ENCODE measurements at places on chromosomes 13 and 19.
A peak's percentile ranks its signal among the peaks of the same experiment; 100 is the strongest.

DNA sequence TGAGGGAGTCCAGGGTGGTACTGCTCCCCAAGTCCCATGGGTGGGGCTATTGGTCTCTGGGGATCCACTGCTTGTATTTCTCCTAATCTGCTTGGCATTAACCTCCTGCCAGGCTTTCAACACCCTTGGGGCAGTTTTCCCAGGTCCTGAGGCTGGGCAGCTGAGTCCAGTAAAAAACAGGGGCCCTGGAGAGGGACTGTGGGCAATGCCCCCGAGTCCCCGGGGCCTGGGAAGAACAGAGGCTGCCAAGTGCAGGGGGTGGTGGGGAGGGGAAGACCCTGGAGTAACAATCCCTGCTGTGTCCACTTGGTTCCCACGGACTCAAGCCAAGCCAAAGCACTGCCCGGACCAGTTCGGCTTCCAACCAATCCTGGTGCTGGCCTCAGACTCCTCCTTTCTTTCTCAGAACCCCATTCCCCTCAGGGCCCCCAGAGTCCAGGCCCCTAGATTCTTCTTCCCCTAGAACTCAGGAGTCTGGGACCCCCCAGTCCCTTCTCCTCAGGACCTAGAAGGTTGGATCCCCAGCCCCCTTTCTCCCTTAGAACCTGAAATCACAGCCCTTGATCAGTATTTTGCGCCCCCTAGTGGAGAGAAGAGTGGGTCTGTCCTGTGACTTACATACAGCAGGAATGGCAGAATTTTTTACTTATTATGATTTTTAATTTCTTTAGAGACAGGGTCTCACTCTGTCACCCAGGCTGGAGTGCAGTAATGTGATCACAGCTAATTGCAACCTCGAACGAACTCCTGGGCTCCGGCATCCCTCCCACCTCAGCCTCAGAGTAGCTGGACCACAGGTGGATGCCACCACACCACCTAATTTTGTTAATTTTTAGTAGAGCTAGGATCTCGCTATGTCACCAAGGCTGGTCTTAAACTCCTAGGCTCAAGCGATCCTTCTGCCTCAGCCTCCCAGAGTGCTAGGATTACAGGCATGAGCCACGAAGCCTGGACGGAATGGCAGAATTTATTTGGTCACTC is 3.7 kb upstream of the CLPTM1 start:
- peak; percentile 37 for DNase-seq

- no peak for DNase-seq
Observed at GRCh38 chr19:49106648-49107135, 7.5 kb upstream of the LIN7B start.

GRCh38 chr13:70218618-70219017 is 110.4 kb upstream of the KLHL1 start:
- DNase-seq: no peak

GRCh38 chr19:46076951-46077814 is 36.4 kb upstream of the IGFL4 start:
- DNase-seq: peak; percentile 66

GRCh38 chr13:111925146-111925875 is 141.6 kb upstream of the SOX1 start:
- no peak for DNase-seq

DNA sequence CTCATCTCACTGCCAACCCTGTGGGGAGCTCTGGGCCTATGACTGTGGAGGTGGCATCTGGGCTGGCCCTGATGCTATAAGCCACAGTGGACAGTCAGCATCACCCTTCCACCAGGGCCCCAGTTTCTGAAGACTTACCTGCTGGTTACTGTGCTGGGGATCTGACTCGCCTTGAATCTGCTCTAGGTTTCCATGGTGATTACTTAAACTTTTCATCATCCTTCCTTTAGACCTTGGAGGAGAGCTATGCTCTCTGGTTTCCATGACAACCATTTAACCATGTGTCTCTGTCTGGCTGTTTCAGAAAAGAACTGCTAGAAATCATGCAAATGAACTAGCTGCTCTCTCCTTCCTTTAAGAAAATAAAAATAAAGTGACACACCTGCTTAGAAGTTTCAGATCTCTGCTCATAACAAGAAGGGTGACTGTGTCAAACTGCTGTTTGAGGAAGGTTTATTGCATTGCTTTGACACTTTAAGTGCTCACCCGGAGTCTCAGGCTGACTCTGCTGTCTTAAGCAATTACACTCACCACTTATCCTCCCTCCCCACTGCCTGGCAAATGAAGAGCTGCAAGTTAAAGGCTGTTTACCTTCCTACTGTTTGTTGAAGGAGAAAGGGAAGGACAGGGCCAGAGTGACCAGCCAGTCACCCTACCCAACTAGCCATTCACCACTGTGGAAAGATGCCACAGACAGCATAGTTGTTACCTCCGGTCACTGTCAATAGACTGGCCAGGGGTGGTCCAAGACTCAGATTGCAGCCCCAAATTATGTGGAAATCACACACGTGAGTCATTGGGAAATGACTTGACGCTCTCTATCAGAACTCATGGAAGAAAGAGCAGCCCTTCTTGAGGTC is 87.6 kb downstream of the HSPH1 start:
- DNase-seq: no peak

DNA sequence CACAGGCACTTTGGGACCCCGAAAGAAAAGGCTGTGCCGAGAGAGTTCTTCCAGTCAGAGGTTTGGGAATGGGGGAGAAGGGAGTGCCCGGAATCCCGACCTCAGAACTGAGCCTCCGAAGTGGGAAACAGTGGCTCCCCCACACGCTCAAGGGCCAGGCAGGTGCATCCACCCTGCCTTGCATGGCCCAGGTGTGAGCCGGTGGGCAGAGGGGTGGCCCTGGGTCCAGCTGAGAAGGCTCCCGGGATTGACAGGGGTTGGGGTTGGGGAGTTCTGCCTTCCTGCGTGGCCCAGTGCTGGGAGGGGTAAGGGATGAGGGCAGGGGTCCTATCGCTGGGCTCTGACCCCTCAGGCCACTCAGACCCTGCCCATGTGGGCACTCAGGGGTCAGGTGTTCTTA is 163.5 kb upstream of the TUBA3C start:
- DNase-seq: no peak

GRCh38 chr19:55688422-55689218 is 13.6 kb downstream of the EPN1 start:
- no peak for DNase-seq

Measured in HS-5 (cell line).